ENCODE measurements at places on chromosomes 4 and X.

DNA sequence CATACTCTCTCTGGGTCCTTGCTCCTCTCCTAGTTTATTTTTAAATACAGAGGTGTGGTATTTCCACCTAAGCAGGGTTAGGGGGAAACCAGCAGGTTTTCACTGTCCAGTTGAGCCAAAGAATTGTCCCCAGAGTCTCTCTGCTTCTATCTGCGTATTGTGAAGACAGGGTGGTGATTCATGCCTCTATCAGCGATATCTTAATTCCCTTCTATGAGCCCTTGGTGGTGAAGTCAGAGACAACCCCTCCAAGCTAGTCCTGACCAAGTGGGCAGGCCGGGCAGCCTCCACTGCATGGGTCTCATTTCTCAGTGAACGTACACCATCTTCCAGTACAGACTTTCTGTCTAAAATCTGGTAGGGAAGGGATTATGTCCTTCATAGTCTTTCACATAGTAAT, 100.5 kb upstream of the GPR34 start:
- no peak for DNase-seq

DNA sequence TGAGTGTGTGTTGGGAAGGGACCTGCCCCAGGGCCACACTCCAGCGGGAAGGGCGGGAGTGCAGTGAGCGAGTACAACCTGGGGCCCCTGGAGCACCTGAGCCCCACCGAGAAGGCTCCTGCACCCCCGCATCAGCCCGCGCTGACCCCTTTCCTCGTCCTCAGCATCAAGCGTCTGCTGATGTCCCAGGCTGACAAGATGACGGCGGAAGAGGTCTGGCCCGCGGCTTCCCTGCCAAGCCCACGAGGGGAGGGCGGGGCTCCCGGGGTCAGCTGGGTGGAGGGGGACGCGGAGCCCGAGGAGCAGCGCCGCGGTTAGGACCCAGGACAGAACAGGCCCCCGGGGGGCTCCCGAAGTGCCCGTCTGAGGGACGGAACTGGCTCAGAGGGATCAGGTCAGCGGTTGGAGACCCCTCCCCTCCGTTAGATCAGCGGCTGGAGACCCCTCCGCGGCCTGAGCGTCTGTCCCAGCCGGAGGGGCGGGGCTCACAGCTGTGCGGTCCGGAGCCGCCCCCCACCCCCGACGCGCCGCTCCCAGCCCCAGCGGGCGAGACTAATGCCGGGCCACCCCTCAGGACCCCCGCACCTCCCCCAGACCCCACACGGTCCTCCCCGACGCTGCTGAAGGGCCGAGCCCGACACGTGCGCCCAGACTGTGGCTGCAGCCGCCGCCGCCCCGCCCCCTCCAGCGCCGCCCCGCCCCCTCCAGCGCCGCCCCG, 6.7 kb downstream of the MYL5 start:
- peak; percentile 37 for DNase-seq

DNA sequence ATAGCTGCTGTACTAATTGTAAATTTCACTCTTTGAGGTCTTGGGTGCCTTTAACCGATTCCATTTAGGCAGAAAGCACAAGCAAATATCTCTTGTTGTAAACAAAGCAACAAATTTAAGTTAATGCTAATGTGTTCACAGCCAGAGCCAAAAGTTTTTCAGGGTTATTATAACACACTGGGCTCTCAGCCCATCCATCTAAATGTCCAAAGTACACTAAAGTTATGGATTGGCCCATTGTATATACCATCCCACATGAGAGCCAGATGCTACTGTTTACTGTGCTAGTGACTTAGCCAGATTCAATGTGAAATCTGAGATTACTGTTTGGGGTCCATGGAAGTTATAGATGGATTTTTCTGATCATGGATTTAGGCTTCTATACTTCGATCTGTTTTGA, 186.7 kb downstream of the LARP7 start:
- no peak for DNase-seq

- DNase-seq = peak; percentile 46
These were observed 30.0 kb upstream of the HUWE1 start for GRCh38 chrX:53716328-53717088.

- DNase-seq = no peak
These were observed 14.1 kb downstream of the ENPEP start for GRCh38 chr4:110489901-110490508.

- no peak for DNase-seq
These were observed 154.4 kb upstream of the NOCT start for GRCh38 chr4:138861135-138861534.

- peak; percentile 93 for DNase-seq
These were observed 75.9 kb upstream of the CAMK2D start for GRCh38 chr4:113837397-113837796.

GRCh38 chrX:115561605-115562479, 868 bp downstream of the PLS3 start:
- DNase-seq = peak; percentile 34

DNA sequence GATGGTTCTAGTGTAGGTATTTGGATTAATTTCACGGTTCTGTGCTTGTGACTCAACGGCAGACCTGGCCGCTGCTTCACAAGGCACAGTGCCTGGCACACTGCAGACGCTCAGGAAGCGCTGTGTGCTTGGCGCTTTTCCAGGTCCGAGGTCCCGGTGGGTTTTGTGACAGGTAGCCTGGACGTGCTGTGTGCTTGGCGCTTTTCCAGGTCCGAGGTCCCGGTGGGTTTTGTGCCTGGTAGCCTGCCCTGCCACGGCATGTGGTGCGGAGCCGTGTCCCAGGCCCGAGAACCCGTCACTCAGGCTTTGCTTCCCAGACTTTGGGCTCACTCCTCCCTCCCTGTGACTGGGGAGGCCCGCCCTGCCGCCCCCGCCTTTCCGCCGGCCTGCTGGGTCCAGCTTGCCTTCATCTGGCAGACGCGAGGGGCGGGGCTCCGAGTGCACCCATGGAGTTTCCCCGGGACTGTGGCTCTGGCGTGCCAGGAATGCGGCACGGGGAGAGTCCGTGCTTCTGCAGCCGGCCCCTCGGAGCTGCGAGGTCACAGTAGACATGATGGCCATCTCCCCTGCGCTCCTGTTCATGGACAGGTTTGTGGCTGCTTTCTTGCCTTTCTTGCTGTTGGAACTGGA, 44.2 kb downstream of the TBC1D14 start:
- peak; percentile 81 for DNase-seq

DNA sequence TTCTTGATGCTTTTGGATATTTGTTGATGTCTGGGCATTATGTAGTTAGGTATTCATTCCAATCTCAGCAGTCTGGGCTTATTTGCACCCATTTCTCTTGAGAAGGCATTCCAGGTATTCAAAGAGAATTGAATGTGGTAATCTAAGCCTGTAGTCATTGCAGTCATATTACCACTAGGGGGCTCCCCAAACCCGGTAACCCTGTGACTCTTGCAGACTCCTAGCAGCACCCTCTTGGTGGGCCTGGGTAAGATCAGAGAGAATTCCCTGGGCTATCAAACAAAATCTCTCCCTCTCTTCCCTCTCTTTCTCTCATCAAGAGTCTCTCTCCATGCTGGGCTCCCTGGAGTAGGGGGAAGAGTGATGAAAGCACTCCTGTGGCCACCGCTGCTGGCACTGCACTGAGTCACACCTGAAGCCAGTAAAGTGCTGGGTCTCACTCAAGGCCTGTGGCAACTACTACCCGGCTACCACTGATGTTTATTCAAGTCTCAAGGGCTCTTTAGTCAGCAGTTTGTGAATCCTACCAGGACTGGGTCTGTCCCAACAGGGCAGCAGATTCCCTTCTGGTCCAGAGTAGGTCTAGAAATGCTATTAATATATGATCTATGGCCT, 187.7 kb upstream of the NUDT10 start:
- DNase-seq = peak; percentile 43

GRCh38 chr4:2297606-2298531, 36.0 kb upstream of the MXD4 start:
- no peak for DNase-seq

GRCh38 chrX:65451663-65452062, 82.9 kb downstream of the LAS1L start:
- DNase-seq = peak; percentile 22

- DNase-seq = no peak
These were observed 243.0 kb upstream of the KCNIP4 start for GRCh38 chr4:22191565-22191964.

- no peak for DNase-seq
These were observed 5.9 kb downstream of the SNX25 start for GRCh38 chr4:185215261-185215660.

DNA sequence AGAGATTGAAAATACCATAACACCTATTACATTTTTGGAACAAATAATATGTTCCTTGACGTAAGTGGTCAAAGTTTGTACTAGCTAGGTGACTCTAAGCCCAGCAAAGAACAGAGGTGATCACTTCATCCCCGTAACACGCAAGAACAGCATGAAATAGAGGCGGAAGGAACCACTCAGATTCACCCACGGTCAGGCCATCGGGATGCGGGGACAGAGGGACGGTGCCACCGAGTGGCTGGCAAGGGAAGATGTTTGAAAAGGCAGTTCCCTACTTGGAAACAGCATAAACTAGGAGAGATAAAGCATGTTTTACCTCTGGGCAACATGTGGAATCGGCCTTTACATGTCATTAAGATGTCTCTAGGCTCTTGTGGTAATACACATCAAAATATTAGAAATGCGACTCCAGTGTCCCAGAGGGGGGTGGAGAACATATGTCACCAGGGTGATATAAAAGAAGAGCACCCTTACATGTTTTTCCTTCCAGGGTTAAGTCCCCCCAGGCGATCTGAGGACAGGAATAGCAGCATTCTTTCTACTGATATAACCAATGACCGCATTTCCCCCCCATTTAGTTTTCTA, 84.0 kb downstream of the PHKA2 start:
- DNase-seq = peak; percentile 11

DNA sequence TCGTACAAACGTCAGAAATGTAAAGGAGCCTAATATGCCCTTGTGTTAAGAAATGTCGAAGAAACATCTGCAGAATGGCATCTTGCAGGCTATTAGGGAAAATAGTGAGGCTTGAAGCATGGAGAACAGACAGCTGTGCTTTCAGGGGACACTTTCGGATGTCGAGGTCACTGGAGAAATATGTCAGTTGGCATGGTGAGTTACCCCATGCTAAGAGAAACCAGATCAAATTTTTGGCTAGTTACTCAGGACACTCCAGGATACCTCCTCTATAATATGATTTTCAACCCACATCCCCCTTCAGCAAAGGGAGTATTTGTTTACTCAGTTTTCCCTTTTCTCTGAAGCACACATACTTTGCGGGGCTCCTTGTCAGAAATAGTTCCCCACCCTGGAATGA, 171.4 kb downstream of the GPC3 start:
- DNase-seq = peak; percentile 9

- no peak for DNase-seq
These were observed 6.2 kb downstream of the CTBP1 start for GRCh38 chr4:1242506-1243450.

GRCh38 chrX:23742174-23742696, 841 bp downstream of the ACOT9 start:
- DNase-seq = peak; percentile 64

- DNase-seq = no peak
These were observed 5.1 kb upstream of the RAPGEF2 start for GRCh38 chr4:159097785-159098184.

DNA sequence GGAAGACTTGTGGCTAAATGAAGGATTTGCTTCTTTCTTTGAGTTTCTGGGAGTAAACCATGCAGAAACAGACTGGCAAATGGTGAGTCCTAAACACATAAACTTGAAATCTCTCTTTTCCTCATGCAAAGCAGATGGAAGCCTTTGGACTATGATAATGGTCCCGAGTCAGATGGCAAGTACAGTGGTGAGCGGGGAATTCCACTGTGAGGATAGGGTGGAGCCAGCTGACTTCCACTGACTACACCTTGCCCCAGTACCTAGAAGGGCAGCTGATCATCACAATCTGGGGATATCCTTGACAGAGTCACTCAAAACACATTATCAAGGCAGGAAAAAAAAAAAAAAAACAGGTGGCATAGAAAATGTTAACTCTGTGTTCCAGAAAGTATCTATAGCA, 34.3 kb downstream of the ENPEP start:
- no peak for DNase-seq

DNA sequence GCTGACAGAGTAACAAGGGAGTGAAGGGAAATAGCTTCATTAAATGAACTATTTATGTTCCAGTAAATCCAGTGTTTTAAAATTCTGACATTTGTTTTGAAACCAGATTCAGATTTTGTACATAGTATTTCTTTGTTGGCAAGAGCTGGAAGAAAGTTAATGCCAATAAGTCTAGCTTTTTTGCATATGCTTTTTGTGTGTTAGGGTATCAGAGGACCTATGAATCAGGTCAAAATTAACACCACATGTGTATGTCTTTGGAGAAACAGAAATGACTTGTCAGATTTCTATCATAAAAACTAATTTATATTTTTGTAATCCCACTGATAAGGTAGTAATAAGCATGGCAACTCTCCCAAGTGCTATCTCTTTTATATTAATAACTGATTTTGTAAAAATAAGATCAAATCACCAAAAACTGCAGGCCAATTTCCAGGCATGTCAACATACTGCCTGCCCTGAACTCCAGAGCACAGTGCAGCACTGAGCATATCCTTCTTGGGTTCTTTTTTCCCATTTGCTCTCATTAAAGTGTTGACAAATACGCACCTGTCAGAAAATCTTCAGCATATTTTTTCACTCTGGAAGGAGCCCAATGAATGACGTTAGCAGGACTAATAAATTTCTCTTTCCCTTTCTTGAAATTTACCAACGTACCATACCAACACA, 65.5 kb downstream of the SH3RF1 start:
- DNase-seq = peak; percentile 63

DNA sequence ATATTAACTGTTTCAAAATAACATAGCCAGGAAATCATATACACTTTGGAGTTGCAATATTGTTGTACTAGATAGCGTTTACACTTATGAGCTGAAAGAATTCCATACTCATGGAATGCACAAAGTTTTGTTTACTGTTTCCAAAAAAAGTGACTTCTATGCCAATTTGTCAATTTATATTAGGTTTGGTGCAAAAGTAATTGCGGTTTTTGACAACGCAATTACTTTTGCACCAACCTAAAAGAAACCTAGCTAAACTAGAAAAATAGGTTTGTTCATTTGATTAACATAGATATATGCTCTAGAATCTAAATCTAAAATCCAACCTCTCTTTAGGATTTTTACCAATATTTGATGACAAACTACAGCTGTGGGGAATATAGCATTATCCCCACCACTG, 15.2 kb downstream of the RXFP1 start:
- no peak for DNase-seq

DNA sequence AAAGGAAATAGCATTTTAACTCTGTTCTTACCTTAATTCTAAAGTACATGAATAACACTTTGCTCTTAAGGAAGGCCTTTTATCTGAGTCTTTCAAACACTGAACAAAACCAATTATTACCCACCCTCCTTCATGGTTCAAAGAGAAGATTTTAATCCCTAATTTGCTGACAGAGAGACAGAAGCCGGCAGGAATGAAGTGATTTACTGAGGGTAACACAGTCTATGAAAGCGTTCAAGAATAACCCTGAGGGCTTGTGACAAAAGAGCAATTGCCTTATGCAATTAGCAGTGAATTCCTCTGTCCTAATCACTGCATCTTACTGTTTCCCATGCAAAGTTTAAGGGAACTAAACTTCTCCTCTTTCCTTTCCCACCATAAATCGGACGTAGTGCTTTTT, 144.1 kb downstream of the PACRGL start:
- no peak for DNase-seq

- DNase-seq = no peak
These were observed 91.1 kb downstream of the PPP3CA start for GRCh38 chr4:101256222-101256621.

GRCh38 chr4:153521999-153522801, 56.0 kb downstream of the TMEM131L start:
- DNase-seq = no peak

- peak; percentile 69 for DNase-seq
These were observed 4.9 kb downstream of the ELF2 start for GRCh38 chr4:139171876-139172691.
